ENCODE measurements at places on chromosomes 1 and 21.

DNA sequence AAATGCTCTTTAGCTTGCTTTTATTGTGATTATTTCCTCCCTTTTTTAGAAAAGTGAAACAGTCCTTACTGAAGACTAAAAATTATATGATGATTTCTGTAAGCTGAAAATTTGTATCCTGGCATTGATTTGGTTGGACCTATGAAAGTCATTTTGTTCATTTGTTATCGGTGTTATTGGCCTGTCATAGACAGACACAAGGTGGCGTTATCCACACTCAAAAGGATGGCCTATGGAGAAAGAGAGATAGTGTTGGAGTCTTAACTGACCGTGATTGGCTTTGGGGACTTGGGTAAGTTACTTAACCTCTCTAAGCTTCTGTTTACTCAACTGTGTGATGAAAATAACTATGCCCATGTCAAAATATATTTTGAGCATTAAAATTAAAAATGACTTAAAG lies 203.6 kb upstream of the CHODL start:
- no peak for DNase-seq

DNA sequence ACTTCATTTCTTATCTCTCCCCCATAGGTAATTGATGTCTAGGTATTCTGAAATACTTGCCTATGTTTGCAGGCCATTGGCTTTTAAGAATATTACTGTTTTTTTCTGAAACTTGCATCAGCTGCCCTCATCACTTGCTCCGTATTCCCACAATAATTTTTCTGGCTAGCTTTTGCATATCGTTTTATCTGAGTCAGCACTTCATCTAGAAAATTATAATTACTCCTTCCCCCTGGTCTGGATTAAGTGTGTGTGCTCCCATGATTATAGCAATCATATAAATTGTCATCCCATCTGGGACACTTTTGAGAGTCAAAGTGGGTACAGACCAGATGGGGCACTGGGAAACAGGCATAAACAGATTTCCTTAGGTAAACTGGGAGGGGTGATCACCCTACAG lies 583.2 kb upstream of the B3GALT2 start:
- DNase-seq = no peak

DNA sequence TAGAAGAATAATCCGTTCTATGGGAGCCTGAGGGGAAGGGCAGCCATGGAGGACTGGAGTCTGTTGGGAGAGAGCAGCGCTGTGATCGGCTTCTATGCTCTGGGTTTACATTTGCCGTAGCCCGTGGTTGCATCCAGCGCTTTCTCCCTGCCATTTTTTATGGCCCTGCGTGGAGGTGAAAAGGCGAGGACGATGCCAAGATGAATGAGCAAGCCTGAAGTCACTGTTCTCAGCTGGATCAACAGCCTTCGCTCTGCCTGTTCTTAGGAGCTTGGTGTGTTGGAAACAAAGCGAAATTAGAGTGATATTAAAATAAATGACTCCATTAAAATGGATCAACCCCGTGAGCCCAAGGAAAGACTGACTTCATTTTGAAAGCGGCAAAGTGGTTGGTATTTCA lies 120.2 kb downstream of the KCNJ6 start:
- no peak for DNase-seq

DNA sequence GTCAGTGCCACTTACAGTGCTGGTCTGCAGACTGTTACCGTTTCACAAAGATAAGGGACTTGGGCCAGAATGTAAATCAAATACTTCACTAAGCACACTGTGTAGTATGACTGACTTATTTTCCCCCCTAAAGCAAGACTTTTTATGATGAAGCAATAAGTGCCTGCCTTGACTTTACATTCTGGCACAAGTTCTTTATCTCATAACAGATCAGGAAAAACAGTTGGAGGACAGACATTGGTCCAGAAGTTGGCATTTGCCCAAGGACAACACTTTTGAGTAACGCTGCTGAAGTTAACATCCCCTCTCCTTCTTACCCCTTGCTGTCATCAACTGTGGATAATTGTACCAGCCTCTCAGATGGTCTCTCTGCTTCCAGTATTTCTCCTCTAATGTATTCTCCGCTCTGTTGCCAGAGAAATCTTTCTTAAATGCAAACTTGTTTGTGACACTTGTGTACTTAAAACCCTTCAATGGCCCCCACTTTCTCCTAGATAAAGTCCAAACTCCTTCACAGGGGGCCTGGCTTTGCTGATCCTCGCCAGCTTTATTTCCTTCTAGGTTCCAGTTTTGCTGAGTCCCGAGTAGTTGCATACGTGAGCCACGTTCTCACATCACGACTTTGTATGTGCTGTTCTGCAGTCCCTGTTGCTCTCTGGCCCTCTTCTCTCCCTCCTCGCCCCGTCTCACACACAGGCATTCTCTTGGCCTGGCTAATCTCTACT lies 45.7 kb downstream of the S1PR1 start:
- no peak for DNase-seq

- DNase-seq = no peak
These were observed 191.2 kb downstream of the RERE start for GRCh38 chr1:8625981-8626898.

DNA sequence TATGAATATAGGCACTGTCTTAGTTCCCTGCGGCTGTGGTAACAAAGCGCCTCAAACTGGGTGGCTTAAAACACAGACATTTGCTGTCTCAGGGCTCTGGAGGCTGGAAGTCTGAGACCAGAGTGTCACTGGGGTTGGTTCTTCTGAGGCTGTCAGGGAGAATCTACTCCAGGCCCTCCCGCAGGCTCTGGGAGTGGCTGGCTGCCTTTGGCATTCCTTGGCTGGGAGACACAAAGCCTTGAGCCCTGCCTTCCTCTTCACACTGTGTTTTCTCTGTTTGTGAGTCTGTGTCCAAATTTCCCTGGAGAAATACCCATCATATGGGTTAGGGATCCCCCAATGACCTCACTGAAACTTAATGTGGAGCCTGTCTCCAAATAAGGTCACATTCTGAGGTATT lies 38.5 kb downstream of the B3GALT5 start:
- no peak for DNase-seq

DNA sequence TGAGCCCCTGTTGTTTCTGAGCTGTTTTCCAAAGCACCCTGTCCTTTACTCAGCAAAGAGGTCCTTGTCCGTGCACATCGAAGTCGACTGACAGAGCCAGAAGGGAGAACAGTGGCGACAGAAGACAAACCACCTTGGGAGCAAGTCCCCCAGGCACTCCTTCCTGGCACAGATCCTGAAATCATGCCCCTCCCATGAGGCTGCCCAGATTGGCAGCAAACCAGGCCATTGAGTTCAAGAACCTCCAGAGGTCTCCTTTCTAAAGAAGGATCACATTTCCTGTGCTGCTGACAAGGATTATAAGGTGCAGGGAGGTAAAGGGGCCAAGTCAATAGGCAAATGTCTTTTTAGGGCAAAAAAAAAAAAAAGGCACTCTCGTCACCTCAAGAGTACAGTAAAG lies 84.7 kb upstream of the HIVEP3 start:
- no peak for DNase-seq

DNA sequence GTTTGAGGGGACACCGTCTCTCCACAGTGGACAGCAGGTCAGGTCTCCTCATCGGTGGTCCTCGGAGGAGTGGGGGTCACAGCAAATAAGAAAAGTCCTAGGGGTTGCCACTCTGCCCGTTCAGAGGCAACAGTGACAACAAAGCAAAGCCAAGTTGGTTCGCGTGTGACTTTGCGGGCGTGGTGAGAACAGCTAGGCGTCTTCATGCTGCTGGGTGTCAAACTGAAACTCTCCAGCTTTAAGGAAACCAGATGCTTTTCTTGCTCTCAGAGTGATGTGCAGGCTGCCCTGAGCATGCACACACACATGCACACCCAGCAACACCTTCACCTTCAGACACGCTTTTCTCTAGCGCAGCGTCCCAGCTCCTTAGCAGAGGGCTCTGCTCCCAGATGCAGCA lies 70.1 kb upstream of the ARHGEF16 start:
- no peak for DNase-seq

DNA sequence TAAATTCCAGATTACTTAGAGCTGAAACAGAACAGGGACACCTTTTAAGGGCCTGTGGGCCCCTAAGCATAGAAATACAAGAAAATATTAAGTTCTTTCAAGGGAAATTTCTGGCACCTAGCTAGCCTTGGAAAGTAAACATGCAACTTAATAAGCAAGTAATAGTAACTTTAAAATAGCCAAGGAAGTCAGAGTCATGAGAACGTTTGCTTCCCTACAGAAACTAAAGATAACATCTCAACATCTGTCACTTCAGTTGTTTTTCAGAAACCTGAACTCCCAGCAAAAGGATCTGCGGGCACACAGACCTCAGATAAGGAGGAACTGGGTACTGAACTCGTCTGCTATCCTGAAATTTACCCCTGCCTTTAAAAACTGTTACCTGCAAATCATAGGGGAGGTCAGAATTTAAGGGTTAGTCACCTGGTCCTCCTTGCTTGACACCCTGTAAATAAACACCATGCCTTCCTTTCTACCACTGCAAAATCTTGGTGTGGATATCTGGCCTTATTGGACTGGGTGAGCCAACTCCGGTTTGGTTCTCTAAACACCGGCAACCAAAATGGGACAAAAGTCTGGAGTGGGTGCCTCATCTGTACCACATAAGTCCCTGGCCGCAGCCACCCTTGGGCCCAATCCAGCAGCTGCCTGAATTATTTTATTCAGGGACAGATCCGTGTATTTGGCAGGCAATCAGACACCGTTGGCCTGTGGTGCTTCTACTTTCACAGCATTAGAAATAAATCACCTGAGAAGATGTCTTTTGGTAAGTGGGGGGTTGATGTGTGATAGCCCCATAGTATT lies 27.9 kb downstream of the NRDC start:
- DNase-seq = no peak

DNA sequence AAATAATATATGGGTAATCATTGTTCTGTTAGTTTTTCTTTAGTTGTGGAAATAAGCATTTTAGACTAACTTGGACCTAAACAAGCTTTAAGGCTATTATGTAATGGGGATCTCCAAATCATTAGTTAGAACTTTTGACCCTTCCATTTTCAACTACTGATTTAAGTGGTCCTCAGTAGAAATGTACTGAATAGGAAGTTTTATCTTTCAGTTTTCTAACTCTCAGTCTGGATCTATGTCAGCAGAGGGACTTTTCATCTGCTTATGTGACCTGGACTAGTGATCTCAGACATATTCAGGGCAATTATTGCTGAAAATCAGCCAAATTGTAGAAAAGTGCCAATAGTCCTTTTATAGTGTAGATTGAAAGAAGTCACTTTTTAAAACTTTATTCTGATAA lies 56.0 kb downstream of the SASS6 start:
- DNase-seq = no peak

DNA sequence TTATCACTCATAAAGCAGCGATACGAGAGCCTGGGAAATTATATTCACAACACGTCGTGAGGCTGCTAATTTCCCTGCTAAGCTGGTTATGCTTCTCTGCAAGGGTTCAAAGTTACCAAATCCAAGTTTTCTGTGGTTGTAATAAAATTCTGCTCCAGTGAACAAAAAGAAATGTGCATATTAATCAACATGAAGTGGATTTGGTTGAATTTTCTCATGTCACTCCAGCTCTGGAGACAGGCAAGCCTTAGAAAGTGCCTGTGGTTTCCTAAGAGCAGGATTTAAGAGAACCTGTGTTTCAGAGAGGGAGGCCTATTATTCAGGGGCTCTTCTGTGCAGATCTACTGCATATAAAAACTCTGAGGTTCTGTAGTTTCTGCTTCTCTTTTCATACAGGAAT lies 87.5 kb downstream of the WLS start:
- DNase-seq = no peak

- no peak for DNase-seq
These were observed 62.4 kb downstream of the TMEM53 start for GRCh38 chr1:44611866-44612265.

DNA sequence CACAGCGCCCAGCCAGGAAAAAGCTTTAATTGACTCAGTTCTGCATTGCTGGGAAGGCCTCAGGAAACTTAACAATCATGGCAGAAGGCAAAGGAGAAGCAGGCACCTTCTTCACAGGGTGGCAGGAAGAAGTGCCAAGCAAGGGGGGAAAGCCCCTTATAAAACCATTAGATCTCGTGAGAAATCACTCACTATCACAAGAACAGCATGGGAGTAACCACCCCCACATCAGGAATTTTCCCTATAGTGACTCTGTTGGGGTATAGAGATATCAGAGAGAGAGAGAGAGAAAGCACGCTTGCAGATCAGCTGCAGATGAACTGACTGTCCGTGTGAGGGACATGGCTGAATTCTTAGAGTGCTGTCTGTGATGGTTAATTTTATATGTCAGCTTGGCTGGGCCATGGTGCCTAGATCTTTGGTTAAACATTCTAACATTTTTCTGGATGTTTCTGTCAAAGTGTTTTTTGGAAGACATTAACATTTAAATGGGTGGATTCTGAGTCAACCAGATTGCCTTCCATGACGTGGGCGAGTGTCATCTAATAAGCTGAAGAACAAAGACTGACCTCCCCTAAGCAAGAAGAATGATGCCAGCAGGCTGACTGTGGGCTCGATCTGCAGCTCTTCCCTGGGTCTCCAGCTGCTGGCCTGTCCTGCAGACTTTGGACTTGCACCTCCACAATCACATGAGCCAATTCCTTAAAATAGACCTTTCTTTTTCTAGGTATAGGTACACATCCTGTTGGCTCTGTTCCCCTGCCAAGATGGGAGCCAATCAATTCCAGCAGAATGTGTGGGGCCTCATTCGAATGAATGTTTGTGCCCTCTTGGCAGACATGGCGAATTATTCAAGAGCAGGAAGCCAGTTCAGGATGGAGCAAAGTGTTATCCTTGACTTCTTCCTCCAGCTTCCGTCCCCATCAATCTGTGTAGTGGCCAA lies 21.4 kb upstream of the CPT2 start:
- DNase-seq = no peak

- no peak for DNase-seq
These were observed 21.0 kb downstream of the S100A10 start for GRCh38 chr1:151972542-151973248.

- DNase-seq = no peak
These were observed 36.5 kb downstream of the NCF2 start for GRCh38 chr1:183553764-183554163.

DNA sequence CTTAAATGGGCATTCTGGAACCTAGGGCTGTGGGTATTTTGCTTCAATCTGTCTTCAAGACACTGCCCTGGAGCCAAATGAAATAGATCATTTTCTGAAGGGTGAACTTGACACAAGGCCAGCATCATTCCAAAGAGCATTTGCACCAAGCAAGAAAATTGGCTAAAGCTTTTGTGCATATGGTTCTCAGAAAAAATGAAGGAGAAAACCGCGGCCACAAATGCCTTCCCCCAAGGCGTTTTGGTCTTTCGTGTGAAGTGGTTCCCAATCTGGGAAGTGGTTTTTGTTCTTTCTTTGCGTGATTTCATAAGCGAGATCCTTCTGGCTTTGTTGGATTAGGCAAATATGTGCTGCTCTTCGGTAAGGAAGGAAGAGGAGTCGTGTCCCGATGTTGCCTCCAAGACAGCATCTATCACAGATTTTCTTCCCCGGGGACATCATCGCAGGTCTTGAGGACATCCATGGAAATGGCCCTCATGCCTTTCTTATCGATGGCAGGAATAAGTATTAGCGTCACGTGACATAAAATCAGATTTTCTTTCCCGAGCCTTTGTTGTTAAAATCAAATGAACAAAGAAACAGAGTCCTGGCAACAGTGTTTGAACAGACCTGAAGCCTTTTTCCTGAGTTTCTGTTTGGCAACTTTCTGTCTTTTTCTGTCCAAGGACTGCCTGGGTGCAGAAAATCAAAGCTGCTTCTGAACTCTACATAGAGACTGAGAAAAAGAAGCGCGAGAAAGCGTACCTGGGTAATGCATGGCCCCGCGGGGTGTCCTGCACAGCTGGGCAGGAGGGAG lies 31.0 kb downstream of the ATP5PO start:
- DNase-seq = no peak

- no peak for DNase-seq
These were observed 144.5 kb downstream of the OMA1 start for GRCh38 chr1:58401991-58402390.

Measured in stimulated activated CD8-positive, alpha-beta memory T cell treated with anti-CD3 and anti-CD28 coated beads, Interleukin-4, amount 100 ng/mL, for 48 hours (primary cell).